ENCODE measurements at places on chromosomes 1 and 21.

DNA sequence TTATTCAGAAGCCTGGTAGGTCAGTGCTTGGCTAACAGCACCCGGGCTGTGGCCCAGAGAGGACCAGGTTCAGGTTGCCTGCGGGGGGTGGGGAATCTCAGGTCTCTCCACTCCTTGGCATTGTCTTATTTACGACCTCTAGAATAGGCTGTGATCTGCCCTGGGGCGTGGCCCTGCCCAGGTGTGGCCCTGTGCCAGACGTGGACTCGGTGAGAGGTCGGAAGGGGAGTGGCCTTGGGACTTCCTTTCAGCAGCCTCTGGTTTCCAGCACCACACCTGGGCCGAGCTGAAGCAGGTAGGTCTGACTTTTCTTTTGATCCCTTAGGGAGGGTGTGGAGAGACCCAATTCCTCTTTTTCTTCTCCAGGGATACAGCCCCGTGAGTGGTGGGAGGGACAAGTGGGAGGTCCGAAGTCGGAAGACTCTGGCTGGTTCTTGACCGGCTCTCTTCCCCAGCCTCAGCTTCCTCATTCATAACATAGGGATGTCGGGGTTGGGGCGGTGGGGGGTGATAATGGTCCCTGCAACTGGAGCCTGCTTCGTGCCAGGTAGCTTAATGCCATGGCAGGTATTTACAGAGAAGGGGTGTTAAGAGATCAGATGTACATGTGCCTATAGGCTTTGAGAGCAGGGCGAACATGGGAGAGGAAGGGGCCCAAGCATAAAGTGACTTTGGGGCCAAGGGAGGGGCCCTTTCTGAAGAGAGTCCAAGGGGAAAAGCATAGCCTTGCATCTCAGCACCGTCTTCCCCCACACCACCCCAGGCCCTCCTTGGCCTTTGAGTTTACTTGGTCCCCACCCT, 16.5 kb downstream of the ACOT11 start:
- DNase-seq: no peak

DNA sequence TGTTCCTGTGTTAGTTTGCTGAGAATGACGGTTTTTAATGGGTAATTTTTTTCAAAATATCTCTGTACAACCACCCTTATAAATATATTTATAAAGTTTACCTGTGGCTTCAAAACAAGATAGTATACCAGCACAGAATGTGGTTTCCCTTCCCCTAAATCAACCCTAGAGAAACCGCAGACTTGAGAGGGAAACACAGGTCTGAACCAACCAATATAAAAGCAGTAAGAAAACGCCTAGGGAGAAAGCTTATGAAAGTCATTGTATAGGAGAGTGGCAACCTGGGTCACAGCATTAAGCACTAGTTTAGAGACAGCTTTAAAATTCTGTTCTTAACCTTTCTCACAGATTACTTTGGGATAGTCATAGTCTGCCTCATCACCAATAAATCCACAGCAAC, 180.6 kb upstream of the LHX8 start:
- DNase-seq: no peak

- DNase-seq: no peak
Observed at GRCh38 chr1:152374451-152374850, 14.6 kb upstream of the FLG2 start.

DNA sequence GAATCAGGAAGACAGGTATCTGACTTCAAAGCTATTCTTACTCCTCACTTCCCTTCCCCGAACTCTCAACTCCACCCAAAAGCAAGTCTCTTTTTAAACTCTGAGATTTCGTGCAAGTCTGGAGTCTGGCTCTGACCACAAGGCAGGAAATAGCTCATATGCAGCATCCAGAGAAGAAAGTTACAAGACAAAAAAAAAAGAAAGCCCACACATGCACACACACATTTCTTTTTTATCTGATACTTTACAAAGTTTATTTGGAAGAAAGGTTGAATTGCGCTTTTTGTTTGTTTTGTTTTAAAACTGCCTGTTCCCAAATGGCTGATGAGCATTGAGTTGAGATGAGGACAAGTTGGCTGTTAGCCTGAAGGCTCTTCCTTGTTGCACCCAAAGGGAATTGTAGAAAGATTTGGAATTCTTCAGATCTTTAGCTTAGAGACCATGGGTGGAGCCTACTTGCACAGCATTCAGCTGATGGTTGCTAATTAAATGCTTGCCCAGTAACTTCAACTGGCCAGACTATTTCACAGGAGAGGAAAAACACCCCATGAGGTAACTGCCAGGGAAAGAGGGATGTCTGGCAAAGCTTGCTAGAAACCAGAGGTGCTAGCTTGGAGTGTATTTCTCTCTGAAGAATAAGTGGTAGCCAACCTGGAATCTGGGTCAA, 490.3 kb downstream of the TTLL7 start:
- no peak for DNase-seq

GRCh38 chr21:41901099-41901498, 22.0 kb upstream of the PRDM15 start:
- no peak for DNase-seq

GRCh38 chr21:35428937-35429336, 379.8 kb upstream of the RUNX1 start:
- no peak for DNase-seq

DNA sequence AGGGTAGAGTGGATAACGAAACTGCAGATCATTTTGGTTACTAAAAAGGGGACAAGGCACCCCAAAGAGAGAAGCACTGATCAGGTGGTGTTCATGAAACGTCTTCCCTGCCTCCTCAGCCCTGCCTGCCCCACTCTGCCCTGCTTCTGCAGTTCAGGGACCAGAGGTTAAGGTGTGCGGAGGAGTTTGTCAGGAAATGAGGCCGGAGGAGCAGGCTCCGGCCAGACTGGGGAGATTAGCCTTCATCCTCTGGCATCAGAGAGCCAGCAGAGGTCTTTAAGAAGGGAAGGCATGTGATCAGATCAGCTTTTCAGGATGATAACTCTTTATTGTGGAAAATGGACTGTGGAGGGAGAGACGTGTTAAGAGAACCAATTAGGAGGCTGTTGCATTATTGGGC, 291.9 kb upstream of the NR5A2 start:
- DNase-seq: no peak

- no peak for DNase-seq
Observed at GRCh38 chr1:8955406-8955805, 9.7 kb downstream of the CA6 start.

GRCh38 chr1:24119859-24120756, 8.2 kb upstream of the MYOM3 start:
- DNase-seq: no peak

DNA sequence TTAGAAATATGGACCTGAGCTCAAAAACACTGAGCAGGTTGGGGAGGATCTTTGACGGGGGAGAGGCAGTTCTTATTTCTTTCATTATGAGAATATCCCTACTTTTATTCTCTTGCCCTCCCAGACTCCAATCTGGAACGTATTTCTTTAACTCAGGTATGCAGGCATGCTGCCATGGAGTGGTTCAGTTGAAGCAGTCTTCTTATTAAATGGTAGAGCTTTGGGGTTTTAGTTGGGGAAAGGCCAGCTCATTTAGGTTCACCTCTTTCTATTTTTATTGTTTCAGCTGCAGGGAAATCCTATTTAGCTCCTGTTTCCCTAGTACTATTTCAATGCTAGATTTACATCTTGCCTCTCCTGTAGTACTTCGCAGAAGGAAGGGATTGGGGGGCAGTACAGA, 198.9 kb downstream of the TTLL7 start:
- no peak for DNase-seq

GRCh38 chr1:32724678-32725614, 22.4 kb upstream of the SYNC start:
- DNase-seq: peak; percentile 38

GRCh38 chr21:39805983-39806382, 61.0 kb downstream of the IGSF5 start:
- DNase-seq: no peak

DNA sequence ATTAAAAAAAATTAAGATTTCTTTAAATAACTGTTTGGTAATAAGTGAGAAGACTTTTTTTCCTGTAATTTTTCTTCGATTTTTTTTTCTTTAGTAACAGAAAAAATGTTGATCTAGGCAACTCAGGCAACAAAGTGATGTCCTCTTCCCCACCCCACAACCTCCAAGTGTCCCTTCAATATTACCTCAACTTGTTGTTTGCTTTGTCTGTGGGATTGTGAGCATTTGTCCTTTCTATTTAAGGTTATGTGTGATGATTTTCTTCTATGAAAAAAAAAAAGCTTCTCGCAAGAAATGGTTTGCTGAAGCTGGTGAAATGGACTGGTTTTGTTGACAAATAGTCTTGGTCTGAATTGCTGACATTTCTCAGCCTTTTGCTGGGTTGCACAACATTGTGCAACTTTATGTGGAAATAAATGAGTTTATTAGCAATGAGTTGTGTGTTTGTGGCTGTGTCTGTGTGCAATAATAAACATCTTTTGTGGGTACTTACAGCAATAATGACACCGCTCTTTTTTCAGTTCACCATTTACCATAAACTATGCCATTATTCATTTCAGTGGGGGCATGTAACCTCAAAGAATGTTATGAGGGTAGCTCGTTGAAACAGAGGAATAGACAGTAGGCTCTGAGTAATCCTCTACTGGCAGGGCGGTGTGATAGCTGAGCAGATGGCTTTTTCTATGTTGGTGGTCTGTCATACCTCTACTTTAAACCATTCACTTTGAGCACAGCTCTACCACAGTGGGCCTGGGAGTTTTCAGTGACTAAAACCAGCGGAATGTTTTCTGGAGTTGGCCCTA, 218.4 kb downstream of the HLX start:
- no peak for DNase-seq

DNA sequence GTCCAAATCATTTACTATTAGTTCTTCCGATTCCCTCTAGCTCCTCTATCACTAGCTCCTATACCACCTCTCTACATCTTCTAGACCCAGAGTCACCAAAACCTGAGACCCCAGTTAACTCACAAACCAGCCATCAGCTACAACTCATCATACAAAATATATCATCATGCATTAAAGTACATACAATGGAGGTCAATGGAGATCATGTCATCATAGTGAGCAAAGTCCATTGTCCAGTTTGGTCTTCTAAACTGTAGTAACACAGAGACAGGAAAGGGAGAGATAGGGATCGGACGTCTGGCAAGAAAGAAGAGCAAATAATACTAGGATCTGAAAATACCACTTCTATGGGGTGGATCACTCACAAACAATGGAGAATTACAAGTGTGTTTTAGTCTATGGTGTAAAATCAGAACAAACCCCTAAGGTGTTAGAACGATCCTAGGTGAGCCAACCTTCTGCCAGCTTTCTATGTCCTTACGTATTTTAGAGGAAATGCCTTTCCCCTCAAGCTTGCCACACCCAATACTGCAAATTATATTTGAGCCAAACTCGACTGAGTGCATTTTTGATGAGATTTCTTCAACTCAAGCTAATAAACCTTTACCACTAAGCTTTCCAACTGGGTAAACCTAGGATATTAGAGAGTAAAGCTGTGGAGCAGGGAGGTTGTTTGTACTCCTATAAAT, 3.9 kb downstream of the ADIPOR1 start:
- no peak for DNase-seq

DNA sequence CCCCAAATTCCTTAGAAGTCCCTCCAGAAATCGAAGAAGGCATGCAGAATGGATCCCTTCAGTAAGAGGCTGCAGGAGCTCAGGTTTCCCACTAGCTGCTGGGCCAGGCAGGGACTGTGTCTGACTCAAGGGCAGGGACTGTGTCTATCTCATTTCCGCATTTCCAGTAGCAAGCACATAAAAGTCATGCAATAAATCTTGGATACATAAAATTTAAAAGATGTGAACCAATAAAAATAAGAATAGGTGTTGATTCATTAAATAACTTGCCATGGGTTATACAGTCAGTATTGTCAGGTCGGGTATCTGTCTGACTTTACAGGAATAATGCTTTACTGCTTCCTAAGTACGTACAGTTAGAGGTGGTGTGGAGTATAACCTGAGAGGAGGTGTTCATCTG, 15.2 kb downstream of the PM20D1 start:
- no peak for DNase-seq

- no peak for DNase-seq
Observed at GRCh38 chr1:229152311-229152710, 118.6 kb upstream of the RAB4A start.

GRCh38 chr1:25748531-25749205, 51.3 kb upstream of the SELENON start:
- no peak for DNase-seq

DNA sequence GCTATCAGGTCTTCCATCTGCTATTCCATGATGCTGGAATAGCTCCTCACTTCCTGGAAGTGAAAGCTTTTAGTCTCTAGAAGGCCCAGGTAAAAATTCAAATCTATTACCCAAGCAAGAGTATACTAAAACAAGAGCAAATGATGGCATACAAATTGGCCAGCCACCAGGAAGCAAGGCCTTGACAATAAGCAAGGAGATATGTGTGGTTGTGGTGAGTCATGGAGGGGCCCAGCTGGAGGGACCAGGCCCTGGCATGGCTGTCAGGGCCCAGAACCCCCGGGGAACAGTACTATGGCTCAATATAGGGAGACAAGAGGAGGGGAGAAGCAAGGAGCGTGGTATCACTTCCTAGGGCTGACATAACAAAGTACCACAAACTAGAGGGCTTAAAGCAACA, 358.7 kb downstream of the RRAGC start:
- DNase-seq: no peak

DNA sequence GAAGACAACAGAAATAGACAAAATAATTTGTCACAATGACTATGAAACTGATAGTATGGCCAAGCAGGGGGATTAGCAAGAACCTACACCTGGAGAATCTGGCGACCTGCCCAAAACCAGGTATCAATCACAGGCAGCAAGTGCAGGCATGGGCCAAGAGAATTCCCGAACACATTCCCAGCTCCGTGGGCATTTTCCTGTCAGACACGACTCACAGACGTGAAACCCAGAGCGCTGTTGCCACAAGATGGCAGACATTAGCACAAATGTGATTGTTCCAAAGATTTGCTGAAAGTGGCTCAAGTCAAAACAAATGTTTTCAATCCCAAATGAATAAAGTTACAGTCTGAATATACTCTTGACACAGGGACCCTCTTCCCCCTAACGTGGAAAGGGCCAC, 36.8 kb downstream of the HLCS start:
- DNase-seq: no peak

DNA sequence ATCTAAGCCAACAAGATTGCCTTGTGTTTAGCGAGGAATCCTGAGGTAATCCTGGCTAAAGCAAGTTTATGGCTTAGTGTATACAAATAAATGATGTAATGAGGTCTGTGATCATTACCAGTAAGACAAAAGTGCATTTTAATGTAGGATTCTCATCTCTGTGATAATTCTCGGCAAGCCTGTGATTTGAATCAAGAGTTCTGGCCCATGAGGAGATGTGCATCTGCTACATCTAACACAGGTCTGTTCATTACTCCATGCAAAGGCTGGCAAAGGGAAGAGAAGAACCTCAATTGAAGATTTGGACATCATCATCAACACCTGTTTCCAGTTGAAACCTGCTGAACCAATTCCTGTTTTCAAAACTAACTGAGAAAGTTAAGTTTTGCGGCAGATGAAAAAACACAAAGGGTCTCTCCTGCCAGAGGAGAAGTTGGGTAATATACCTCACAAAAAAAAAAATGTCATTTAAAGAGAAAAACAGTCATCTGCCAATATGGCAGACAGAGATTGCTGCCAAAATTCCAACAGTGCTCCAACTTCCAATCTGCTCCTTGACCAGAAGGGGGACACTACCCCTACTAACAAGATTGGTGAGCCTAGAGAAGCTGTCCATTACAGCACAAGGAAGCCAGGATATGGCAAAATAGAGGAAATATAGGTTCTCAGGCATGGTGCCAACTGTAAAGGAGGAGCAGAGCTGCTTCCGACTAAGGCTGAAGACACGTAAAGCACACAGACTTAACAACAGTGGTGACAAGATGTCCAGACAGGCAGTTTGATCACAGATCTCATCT, 453.7 kb downstream of the TTLL7 start:
- DNase-seq: peak; percentile 41

- DNase-seq: no peak
Observed at GRCh38 chr21:41832596-41833496, 46.3 kb downstream of the PRDM15 start.

- DNase-seq: no peak
Observed at GRCh38 chr1:111491070-111491469, 12.4 kb downstream of the ADORA3 start.

All from SK-N-DZ (cell line).